ENCODE measurements at places on chromosomes 1 and 21.

DNA sequence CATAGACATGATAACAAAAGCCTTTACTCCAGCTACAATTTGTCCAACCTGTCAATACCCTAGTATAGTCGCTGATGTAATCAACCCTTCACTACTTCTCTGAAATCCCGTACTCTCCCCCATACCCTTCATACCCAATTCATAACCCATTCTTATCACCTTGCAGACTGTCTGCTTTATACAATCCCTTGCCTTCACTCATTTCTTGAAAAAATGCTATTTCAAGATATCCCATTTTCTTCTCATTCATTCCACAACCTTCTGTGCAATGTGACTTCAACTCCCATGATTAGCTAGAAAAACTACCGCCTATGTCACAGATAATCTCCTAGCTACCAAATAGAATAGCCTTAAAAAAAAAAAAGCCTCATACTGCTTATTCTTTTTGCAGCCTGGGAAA is 49.5 kb downstream of the EPS15 start:
- DNase-seq, result no peak

- DNase-seq, result no peak
Observed at GRCh38 chr1:175927944-175928343, 184.5 kb upstream of the TNR start.

- no peak for DNase-seq
Observed at GRCh38 chr1:174858301-174858700, 141.4 kb upstream of the CACYBP start.

GRCh38 chr1:154765970-154766369 is 104.1 kb downstream of the KCNN3 start:
- no peak for DNase-seq

- DNase-seq, result no peak
Observed at GRCh38 chr1:201525193-201525778, 13.6 kb upstream of the NAV1 start.

DNA sequence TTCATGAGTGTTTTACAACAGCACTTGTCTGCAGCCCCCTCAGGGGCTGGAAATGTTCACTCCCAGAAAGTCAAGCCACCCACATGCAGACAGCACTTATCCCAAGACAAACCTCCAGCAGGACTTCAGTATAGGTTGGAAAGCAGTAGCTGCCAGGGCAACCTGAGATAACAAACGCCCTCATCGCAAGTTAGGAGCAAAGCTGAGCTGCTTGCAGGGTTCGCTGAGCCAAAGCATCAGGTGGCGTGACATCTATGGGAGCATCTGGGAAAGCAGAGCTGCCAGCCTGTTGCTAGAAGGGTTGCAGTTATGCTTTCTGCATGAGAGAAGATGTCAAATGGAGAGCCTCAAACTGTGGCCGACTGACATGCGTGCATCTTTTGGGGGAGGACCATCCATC is 4.2 kb upstream of the STXBP3 start:
- DNase-seq, result no peak

- no peak for DNase-seq
Observed at GRCh38 chr1:86636898-86637297, 67.5 kb upstream of the SH3GLB1 start.

GRCh38 chr1:174359454-174359805 is 88.3 kb upstream of the GPR52 start:
- DNase-seq, result no peak

- DNase-seq, result no peak
Observed at GRCh38 chr1:211495584-211495983, 3.6 kb upstream of the RD3 start.

DNA sequence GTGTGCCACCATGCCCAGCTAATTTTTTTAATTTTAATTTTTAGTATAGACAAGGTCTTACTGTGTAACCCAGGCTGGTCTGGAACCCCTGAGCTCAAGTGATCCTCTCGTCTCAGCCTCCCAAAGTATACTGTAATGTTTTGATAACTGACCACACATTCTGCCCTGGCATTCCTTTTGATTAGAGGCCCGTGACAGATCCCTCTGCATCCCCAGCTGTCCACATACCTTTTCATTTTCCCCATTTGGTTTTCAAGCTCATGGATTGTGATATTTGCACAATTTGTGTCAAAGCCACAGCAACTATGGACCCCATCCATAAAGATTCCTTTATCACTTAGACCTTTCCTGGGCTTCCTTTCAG is 116.8 kb upstream of the ATP1A1 start:
- no peak for DNase-seq
